ENCODE measurements at places on chromosomes 6 and 20. TPM values are rescaled to one million over a fixed set of nuclear protein-coding genes. Genes with fewer than 3 reads are reported as not detected.

The CALHM4 gene
- not detected for total RNA-seq

The TFAP2A gene
- total RNA-seq = 0.09 TPM

The EFCAB8 gene
- 0.66 TPM for total RNA-seq

The CLIC5 gene
- total RNA-seq = 242 TPM

The PRELID3B gene
- total RNA-seq = 142 TPM

The CLDN20 gene
- not detected for total RNA-seq

The NFKBIE gene
- total RNA-seq = 10.8 TPM

The RWDD1 gene
- total RNA-seq = 58.0 TPM

The THBS2 gene
- 3.7 TPM for total RNA-seq

The SALL4 gene
- total RNA-seq = not detected

The MLIP gene
- 1.9 TPM for total RNA-seq

The APOM gene
- total RNA-seq = 2.7 TPM
